ENCODE measurements at places on chromosomes 3 and 15.
A peak's percentile ranks its signal among the peaks of the same experiment; 100 is the strongest.

- DNase-seq: no peak
Measured at GRCh38 chr3:37742574-37743212, 119.0 kb upstream of the CTDSPL start.

DNA sequence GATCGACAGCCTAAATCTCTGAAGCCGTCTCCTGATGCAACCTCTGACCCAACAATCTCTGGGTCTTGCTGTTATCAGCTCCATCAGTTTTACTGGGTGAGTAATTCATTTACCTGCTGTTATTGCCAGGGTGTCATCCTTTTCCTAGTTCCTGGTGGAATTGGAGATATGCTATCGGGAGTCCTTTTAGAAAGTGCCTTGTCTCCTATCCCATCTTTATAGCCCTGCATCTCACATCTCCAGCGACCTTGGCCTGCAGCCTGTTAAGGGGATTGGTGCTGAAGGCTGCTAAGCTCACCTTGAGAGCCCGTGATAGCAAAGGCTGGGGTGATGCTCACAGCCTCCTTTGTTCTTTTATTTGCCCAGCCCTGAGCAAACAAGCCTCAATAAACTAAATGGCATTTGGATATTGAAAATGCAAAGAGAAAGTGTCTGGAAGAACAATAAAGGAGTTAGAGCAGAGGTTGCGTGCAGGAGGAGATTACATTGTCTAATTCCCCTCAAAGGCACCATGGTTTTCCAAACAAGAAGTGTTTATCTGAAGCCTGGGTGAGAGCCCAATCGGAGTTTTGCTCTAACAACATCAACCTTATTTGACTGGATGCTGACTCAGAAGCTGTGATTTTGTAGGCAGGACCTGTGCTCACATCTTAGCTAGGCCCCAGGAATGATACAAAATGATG, 101.8 kb downstream of the RPLP1 start:
- DNase-seq: no peak

GRCh38 chr3:42755681-42756578, 17.1 kb downstream of the CCDC13 start:
- DNase-seq: no peak

- DNase-seq: no peak
Measured at GRCh38 chr3:45772341-45773035, 23.8 kb downstream of the SLC6A20 start.

GRCh38 chr15:31494786-31495185, 168.2 kb downstream of the KLF13 start:
- DNase-seq: no peak

DNA sequence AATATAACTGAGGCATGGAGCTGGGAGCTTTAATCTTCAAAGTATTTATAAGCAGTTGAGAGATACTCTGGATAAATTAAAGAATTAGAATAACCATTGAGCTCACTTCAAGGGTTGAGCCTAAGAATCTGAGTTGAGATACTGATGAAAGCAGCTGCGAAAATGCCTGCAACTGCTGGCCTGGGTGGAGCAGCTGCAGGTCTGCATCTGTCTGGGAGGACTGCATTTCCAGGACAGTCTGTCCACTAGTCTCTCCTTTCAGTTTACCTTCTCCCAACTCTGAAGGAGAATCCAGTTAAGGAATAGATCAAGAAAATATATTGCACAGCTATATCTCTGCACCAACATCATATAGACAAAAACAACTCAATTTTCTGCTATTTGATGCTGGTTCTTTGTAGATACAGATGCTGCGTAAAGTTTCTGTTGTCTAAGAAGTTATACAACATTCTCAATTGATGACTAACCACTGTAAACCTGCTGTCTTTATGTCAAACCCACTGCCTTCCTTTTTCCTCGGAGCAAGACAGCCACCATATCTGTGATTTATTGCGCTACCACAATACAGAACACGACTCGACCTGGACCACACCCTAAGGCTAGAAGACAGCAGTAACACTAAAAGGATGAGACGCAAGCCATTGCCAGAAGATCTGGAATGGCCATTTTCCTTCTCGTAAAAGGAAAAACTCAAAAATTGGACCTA, 245.1 kb downstream of the MAGI1 start:
- no peak for DNase-seq

GRCh38 chr3:49867871-49868321, 1.8 kb downstream of the CAMKV start:
- no peak for DNase-seq

DNA sequence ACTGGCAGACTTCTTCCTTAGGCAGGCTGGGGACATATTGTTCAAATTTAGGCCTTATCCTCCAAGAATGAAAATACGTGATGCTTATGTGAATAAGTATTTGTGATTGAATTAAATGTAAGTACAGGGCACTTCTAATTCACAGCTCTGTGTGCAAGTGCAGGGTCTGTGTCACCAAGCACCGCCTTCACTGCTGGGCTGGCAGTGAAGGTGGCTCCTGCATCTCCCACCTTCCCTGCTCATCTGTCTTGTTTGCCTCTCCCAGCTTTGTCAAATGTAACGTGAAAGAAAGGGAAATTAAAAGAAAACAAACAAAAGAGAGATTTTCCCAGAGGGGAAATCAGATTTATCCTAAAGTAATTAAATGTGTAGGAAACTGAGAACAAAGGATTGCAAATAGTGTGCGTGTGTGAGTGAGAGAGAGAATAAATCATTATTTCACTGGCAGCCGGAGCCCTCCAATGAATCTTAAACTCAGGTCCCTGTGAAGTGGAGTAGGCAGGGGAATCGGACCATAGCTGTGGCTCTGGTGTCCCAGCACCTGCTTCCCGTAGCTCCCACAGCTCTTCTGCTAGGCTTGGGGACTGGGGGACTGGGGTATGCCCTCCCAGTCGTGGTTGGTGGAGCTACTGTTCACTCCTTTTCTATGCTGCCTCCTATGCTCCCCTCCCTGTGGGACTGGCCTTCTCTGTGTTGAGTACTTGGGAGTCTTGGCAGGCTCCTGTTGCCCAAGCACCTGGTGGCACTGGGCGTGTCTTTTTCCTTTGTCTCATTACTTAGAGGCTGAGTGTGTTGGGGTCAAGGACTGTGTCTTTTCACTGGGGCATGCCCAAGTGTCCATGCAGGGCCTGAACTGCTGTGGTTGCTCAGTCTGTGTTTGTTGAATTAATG, 222.2 kb downstream of the EPHB1 start:
- no peak for DNase-seq

DNA sequence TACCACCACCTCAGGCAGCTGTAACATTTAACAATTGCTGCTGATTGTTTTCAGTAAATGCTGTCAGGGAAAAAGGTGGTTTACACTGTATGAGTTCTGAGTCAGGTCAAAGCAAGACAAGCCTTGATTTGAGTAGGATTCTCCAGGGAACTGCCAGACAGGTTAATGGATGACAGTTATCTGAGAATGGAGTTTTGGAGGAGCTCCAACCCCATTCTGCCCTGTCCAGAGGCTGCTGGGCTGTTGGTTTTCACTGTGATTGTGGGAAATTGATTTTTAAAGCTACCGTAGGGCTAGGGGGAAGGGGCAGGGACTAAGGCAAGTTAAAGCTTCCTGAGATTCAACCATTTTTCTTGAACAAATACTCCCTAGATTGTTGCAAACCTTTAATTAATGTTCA, 39.9 kb downstream of the TICRR start:
- no peak for DNase-seq

DNA sequence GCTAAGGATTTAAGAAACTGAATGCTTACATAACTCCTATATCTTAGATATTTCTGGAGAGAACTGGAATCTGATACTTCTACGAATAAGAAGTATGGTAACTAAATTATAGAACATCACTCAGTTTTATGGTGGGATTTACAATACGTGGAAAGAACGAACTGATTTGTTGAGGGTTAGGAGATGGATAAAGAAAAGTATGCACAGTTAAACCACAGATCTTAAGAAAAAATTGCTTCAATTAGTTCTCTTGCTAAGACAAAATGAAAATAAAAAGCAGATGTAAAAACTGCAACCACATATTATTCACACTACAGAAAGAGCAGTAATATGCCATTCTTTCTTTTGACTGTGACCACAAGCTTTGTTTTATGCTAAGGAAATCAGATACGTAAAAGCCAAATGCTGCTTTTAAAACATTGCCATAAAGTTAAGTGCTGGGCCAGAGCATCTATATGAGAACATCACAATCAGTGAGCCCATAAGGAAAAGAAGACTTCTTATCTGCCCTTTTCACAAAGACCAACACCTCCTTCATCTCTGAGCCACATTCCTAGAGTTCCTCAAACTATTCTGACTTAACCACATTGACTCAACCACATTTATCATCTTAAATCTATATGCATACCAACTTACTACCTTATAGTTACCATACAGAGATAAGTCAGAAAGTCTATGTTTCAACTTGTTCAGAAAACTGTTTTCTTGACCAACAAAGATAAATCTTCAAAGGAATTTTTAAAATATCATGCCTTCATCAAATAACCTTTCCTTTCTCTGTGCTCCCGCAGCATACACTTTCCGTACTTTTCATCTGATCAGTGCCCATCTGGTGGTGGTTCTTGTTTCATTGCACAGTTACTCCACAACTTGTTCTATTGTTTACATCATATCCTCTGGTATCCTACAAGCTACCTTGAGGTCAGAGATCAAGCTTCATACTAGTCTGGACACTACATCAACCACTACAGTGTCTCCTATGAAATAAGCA, 61.7 kb downstream of the FSIP1 start:
- no peak for DNase-seq

GRCh38 chr15:53272116-53272515, 482.0 kb upstream of the ONECUT1 start:
- no peak for DNase-seq

GRCh38 chr3:43289841-43290470, 3.6 kb downstream of the SNRK start:
- DNase-seq: no peak

GRCh38 chr15:39455471-39455991, 125.3 kb upstream of the THBS1 start:
- no peak for DNase-seq

DNA sequence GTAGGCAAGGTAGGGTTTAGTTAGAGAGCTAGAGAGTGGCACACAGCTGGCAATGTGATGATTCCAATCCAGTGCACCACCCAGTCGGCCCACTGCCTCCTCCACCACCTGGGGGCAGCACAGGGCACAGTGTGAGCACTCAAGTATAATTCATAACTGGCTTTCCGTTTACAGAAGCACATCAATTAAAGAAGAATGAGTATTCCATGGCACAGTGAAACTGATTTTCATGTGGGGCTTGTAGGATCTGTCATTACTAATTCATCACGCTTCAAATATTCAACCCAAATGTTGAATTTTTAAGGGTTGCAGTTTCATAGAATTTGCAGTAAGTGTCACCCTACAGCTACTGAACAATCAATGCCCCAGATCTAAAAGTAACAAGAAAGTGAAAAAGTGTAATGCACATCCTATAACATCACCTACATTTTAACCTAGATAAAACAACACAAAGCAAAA, 149.9 kb downstream of the IGSF11 start:
- DNase-seq: peak; percentile 67

GRCh38 chr3:46545818-46546630, 20.1 kb downstream of the LRRC2 start:
- DNase-seq: no peak

DNA sequence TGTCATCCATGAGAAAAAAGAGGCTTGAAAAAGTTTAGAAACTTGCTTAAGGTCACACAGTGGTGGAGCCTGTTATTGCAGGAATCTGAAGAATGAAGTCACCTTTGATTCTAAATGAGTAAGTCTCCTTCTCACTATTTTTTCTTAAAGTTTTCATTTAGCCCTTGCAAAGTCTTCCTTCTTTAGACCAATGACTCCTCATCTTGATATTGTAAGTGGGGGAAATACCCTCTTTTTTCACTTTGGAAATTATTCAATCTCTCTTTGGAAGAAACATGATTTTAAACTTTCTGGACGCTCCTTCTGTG, 787 bp upstream of the SLMAP start:
- no peak for DNase-seq

DNA sequence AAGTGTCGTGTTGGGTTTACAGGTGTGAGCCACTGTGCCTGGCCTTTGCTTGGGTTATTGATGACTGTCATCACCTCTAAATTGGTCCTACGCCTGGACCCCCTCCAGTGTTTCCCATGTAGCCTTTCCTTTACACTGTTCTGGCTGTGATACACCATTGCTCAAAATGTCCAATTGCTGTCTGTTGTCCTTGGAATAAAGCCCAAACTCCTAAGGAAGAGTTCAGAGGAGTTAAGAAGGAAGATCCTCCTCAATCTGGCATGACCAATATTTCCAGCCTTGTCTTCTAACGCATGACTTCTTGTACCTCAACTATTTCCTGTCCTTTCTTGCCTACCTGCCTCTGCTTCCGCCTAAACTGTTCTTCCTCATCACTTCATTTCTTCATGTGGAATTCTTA, 113.1 kb downstream of the POLR2M start:
- DNase-seq: no peak

GRCh38 chr3:180319461-180319860, 282.5 kb upstream of the TTC14 start:
- no peak for DNase-seq

- no peak for DNase-seq
Measured at GRCh38 chr3:134959516-134959915, 164.5 kb downstream of the EPHB1 start.

DNA sequence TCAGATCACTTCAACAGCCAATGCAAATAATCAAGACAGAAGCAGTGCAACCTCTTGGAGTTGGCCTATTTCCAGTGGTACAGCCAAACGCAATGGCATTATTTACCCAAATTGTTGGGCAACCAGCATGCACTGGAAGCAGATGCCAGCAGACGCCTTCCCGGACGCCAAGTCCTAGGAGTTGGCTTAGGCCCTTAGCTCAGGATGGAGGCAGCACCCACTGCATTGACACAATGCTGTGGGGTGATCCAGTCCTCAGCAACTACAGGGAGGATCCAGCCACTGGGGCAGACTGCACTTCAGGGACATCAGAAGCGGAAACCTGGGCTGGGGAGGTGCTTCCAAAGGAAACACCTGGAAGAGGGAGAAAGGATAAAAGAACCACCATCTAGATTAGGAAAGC, 290.4 kb downstream of the FAM43A start:
- DNase-seq: no peak

GRCh38 chr3:15983232-15983631, 185.5 kb upstream of the ANKRD28 start:
- no peak for DNase-seq

DNA sequence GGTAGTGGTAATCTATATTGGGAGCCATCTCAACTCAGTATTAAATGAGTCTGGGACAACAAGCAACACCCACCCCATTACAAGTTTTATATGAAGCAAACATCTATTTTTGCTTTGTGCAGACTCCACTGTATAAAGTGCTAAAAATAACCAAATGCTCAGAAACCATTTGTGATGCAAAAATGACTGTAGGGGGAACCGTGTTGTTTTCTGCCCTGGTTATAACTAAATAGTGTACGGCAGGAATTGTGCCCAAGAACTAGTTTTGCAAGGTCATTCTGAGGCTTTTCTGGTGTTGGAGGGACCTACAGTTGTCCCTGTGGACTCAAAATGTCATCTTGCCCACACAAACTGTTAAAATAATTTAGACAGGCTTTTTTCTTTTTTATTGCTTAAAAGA, 88.3 kb downstream of the ITPR1 start:
- no peak for DNase-seq

GRCh38 chr3:30020380-30020779, 586.0 kb upstream of the TGFBR2 start:
- DNase-seq: no peak

GRCh38 chr3:10205451-10206165, 40.9 kb downstream of the IRAK2 start:
- no peak for DNase-seq

GRCh38 chr3:71360764-71361163, 222.8 kb downstream of the FOXP1 start:
- no peak for DNase-seq
